IMR-90 (cell line): ENCODE measurements at places on chromosomes 12 and 14. TPM values are rescaled to one million over a fixed set of nuclear protein-coding genes. Genes with fewer than 3 reads are reported as not detected.

DNA sequence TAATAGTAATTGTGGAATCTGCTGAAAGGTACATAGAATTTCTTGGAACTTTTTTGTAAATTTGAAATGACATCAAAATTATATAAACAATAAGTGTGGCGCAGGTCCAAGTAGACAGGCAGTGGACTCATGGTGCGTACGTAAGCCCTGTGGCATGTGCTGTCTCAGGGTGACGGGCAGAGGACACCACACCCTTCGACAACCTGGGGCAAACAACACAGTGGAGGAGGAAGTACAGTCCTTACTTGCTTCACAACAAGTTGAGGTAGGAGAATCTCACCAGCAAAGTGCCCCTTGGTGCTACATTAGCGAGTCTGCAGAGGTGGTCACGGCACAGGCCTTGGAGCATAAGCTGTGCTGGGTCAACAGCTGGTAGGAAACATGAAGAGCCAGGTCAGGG lies 180.9 kb downstream of the AEBP2 start:
- no peak overlapping the region for H3K27ac ChIP-seq
- H3K36me3 ChIP-seq: no peaks in the 10 kb centered on the region; the same call in 1 of the 2 replicates
- no peaks in the 10 kb centered on the region for H3K27me3 ChIP-seq
- no peaks in the 10 kb centered on the region; the same call in 1 of the 2 replicates for H3K4me1 ChIP-seq
- H3K4me3 ChIP-seq: no peak overlapping the region

DNA sequence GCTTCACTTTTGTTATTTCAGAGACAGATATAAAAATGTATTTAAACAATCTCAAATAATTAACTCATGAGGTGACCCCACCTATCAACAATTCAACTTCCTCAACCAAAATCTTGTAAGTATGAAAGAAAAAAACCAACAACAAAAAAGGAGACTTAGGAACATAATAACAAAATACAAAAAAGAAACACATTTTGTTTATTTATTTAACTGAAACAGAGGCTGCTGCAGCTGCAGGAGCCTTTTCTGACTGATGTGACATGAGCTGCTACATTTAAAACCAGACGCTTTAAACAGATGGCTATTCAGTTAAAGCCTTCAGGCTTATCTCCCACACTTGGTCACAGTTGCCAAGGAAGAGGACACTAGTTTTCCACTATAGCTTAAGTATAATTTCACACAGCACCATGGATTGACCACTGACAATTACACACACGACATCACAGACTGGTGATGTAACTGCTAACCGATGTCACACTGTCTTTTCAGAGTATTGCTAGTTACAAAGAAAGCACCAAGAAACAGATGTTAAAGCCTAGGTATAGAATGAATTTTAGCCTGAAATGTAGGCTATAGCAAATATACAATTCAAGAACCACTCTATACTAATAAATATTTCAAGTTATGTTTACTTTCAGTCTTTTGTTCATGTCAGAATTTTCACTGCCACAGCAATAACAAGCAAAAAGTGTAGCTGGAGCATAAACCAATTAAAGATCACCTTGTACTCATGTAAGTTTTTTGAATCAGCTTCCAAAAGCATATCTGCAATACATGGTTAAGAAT lies 113.0 kb downstream of the MED13L start:
- no peaks in the 10 kb centered on the region for H3K36me3 ChIP-seq
- no peak overlapping the region for H3K4me3 ChIP-seq
- DNase-seq: peak; percentile 11
- no peak overlapping the region for H3K27ac ChIP-seq

GRCh38 chr12:132610051-132610759 lies at the start of gene LRCOL1:
LRCOL1 (minus strand) TSS chr12:132610582; CDS start chr12:132606251, 4,331 bp downstream.
- H3K27me3 ChIP-seq: peaks cover 21% of the 10 kb centered on the region
- no peaks in the 10 kb centered on the region for H3K4me1 ChIP-seq
- peak; percentile 90 for DNase-seq
- no peak within 1 kb of the TSS for H3K27ac ChIP-seq
- H3K36me3 ChIP-seq: no peaks in the 10 kb centered on the region

GRCh38 chr12:24560831-24561271 lies 388.1 kb downstream of the BCAT1 start:
- peaks cover 5% of the 10 kb centered on the region; the same call in 1 of the 2 replicates for H3K4me1 ChIP-seq
- H3K4me3 ChIP-seq: peak overlapping the region; percentile 98
- no peaks in the 10 kb centered on the region for H3K27me3 ChIP-seq
- no peaks in the 10 kb centered on the region for H3K36me3 ChIP-seq
- DNase-seq: no peak
- H3K27ac ChIP-seq: peak overlapping the region; percentile 94

GRCh38 chr14:54749180-54749579 lies 153.4 kb downstream of the GCH1 start:
- H3K27me3 ChIP-seq: no peaks in the 10 kb centered on the region
- H3K4me3 ChIP-seq: no peak overlapping the region
- peak overlapping the region; percentile 37; the same call in 1 of the 2 replicates for H3K27ac ChIP-seq
- no peak for DNase-seq
- peaks cover 32% of the 10 kb centered on the region for H3K36me3 ChIP-seq

GRCh38 chr12:54526812-54527630 lies 22.4 kb upstream of the PDE1B start:
- H3K4me3 ChIP-seq: no peak overlapping the region
- H3K27ac ChIP-seq: no peak overlapping the region
- H3K36me3 ChIP-seq: no peaks in the 10 kb centered on the region
- H3K4me1 ChIP-seq: no peaks in the 10 kb centered on the region
- peak; percentile 5 for DNase-seq
- peaks cover 22% of the 10 kb centered on the region for H3K27me3 ChIP-seq

- no peak for DNase-seq
- no peaks in the 10 kb centered on the region for H3K4me1 ChIP-seq
- no peaks in the 10 kb centered on the region for H3K36me3 ChIP-seq
- H3K27me3 ChIP-seq: no peaks in the 10 kb centered on the region
- H3K4me3 ChIP-seq: no peak overlapping the region
- no peak overlapping the region for H3K27ac ChIP-seq
Measured at GRCh38 chr12:105862163-105862821, 276.5 kb downstream of the NUAK1 start.

DNA sequence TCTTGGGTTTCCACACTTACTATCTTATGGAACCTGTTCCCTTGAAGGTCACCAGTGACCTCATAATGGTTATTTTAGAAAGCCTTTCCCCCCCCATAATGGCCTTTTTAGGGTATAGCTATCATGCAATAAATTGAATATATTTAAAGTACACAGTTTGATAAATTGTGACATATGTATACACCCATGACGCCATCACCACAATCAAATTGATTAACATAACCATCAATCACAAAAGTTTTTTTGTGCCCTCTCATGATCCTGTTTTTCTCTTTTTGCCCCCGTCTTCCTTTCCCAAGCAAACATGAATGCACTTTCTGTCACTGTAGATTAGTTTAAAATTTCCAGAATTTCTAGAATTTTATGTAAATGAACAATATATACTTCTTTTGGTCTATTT lies 28.7 kb upstream of the OR4E1 start:
- H3K27me3 ChIP-seq: no peaks in the 10 kb centered on the region
- H3K4me1 ChIP-seq: no peaks in the 10 kb centered on the region
- H3K4me3 ChIP-seq: no peak overlapping the region
- H3K36me3 ChIP-seq: no peaks in the 10 kb centered on the region

DNAI7 gene
- total RNA-seq: under 0.01 and 0.28 TPM in 2 replicates

CD63 gene
- 995 and 1,796 TPM in 2 replicates for total RNA-seq
